ENCODE measurements at places on chromosomes 4 and X.

- no peak for DNase-seq
Observed at GRCh38 chr4:54139332-54139731, 39.4 kb downstream of the GSX2 start.

- DNase-seq, result no peak
Observed at GRCh38 chrX:132948648-132949260, 9.7 kb downstream of the HS6ST2 start.

DNA sequence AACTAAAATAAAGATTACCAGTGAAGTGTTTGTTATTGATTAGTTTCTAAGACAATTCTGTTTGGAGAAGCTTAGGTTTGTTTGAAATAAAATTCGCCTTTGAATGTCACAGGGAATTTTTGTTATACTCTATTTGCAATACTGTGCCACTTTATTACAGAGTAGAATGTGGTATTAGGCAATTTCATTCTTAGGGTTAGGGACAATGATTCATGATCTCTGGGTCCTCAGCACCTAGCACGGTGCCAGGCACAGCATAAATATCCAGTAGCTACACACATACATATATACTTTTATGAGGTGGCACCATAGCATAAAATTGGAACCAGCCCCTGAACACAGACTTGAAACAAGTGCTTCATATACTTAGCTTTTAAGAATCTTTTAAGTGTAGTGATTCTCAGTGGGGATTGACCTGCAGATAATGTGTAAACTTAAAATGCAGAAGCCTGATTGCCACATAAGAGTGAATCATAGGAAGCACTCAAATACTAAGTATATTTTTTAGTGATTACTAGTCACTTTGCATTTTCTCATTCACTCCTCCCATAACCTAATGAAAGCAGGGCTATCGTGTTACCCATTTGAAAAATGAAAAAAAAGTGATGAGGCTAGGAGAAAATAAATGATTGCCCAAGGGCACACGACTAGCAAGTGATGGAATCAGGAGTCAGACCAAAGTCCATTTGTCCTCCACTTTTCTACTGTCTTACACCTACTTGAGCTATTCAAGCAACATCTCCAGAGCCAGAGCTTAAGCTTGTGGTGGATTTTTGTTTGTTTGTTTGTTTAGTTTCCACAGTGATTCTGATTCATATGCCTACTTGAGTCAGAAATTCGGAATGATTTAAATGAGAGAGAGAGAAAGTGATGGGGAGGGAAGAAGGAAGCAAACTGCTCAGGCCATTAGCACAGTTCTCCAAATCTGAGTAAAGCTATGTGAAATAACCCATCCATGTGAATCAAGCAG lies 366.0 kb upstream of the FGF13 start:
- no peak for DNase-seq

DNA sequence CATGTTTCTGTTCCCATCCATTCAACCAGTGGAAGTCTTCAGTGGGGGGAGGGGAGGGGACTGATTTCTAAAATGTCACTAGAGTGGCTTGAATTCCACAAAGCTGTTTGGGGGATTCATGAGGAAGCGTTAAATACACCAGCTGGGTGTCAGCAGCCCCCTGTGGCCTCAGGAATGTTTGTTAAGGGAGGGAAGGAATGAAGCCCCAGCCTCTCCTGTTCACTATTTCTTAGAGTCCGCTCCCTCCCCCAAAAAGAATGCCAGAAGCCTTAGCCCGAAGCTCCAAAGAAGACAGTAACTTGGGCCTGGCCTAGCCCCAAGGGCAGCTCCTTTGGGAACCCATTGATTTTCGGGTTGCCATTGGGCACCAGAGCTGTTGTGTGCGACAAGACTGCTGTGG lies 3.3 kb downstream of the SHROOM2 start:
- no peak for DNase-seq

GRCh38 chrX:15718283-15718970 lies 19.6 kb upstream of the CA5B start:
- peak; percentile 1 for DNase-seq

DNA sequence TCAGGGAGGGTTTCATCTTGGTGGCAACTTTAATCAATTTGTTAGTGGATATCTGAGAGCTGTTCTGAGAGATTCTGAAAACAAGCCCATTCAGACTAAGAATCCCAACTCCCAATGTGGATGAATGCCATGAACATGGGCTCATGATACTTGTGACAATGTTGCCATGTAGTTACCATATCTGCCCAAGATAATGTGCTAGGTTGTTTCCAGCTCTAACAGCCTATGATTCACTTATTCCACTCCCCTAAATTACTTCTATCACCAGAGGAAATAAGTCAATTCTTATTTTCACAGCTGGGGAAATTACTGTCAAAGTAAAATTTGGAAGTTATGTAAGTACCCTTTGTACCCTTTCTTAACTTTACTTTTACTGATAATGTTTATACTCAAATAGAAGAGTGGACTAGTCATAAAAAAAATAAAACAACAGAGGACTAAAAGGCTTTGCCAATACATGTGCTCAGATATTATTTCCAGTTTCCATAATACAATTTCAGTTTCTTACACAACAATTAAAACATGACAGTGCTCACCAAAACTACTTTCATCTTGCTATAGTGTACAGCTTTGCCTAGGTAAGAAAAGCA lies 1101.7 kb upstream of the INTU start:
- no peak for DNase-seq

DNA sequence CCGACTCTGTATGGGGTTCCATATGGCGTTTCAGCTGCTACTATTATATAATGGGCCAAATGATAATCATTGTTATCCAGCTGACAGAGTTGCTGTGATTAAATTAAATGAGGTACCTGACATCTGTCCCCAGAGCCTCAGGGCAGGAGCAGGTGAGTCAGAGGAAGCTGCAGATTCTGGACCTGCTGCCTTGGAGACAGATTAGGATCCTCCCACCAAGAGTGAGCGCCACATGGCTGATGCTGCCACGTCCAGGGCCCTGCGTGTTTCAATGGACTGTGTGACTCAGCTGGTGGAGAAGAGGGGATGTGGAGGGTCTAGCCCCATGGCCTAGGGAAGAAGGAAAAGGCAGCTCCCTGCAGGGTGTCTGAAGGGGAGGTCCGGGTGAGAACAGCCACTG lies 28.3 kb upstream of the UXT start:
- peak; percentile 76 for DNase-seq

- DNase-seq, result no peak
Observed at GRCh38 chr4:186946136-186946535, 222.5 kb upstream of the FAT1 start.

GRCh38 chr4:173696551-173696950 lies 166.5 kb upstream of the HAND2 start:
- no peak for DNase-seq

DNA sequence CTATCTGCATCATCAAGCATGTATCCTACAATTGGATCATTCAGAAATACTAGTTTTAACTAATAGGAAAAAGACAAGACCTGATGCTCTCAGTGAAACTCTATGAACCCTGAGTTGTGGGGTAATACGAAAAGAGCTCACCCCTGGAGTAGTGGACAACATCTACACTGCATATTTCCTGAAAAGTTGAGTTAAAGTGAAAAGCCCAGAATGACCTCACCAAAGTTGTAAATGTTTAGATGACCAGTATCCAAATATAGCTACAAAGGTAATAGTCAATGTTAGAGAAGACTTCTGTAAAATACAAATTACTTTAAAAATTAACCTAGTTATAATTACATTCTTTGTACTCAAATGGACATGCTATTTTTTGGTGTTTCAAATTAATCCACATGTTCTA lies 52.8 kb upstream of the SRPX start:
- no peak for DNase-seq

DNA sequence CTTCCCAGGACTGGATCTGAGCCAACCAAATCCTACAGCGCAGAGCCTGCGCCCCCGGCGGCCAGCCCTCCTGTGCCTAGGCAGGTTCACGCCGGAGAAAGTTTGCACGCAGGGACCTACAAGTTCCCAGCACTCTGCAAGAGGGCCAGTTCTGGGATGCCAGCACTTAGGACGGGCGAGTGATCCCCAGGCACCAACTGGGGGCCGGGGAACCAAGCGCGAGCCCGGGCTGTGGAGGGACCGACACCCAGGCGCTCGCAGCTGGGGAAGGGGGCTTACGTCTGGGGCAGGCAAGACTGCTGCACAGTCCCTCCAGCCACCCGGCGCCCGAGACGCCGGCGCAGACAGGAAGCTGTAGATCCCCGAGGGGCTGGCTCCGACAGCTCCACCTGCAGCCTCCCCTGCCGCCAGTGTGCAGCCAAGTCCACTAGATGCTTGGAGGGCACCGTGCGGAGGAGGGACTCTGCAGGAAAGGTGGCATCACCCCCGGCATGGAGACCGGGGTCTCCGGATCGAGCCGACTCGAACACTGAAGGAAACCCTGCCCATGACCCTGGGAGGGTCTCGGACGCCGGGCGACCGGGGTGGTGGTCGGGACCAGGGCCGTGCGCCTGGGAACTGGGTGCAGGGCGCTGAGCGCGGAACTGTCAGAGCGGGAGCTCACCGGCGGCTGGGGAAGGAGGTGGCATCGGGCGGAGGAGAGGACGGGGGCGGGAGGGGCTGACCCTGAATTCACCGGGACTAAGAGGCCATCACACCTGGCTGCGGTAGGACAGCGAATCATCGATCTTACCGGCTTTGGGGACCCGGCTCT lies 566 bp downstream of the CORIN start:
- peak; percentile 29 for DNase-seq

GRCh38 chr4:57070461-57070860 lies 39.7 kb downstream of the IGFBP7 start:
- no peak for DNase-seq

- DNase-seq, result no peak
Observed at GRCh38 chrX:23333842-23334520, 668 bp upstream of the PTCHD1 start.

- DNase-seq, result no peak
Observed at GRCh38 chrX:53729751-53730150, 43.2 kb upstream of the HUWE1 start.

DNA sequence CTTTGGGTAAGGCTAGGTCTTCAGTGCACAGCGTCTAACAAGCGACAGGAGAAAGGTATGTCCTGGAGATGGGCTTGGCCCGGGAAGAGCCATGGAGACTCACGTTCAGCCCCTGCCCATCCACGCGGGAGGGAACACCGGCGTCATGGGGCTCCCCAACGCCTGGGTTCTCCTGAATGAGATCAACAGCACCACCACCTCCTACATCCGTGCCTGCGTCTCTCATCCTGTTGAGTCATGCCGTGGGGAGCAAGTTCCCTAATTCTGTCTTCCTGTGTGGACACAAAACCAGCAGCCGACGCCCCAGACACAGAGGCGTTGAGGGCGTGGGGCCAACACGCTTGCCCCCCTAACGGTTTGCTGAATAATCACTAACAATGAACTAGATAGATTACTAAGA lies 20.1 kb upstream of the IL3RA start:
- DNase-seq, result no peak

- peak; percentile 59 for DNase-seq
Observed at GRCh38 chr4:173371292-173372192, 788 bp downstream of the SAP30 start.

DNA sequence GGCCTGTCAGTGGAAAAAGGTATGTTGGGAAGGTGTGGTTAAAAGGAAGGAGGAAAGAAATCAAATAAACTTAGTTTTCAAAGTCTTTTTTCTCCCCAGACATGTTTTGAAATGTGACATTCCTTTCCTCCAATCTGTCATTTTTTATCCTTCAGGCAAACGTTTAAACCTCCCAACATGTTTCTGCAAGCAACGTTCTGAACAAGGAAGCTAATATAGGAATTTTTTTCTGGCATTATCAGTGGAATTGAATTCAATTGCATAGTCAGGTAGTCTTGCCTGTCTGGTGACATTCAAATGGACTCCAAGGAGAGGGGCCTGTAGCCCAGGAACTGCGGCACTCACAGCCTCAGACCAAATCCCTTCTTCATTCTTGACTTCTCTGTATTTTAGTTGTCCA lies 30.0 kb upstream of the RASSF6 start:
- DNase-seq, result no peak

- DNase-seq, result no peak
Observed at GRCh38 chrX:153763298-153763932, 634 bp upstream of the PLXNB3 start.

Measured in NCI-H2171 treated with DMSO at 0.1 percent for 48 hours (cell line).